ENCODE measurements at places on chromosomes 16 and 17. TPM values are rescaled to one million over a fixed set of nuclear protein-coding genes. Genes with fewer than 3 reads are reported as not detected.

DNA sequence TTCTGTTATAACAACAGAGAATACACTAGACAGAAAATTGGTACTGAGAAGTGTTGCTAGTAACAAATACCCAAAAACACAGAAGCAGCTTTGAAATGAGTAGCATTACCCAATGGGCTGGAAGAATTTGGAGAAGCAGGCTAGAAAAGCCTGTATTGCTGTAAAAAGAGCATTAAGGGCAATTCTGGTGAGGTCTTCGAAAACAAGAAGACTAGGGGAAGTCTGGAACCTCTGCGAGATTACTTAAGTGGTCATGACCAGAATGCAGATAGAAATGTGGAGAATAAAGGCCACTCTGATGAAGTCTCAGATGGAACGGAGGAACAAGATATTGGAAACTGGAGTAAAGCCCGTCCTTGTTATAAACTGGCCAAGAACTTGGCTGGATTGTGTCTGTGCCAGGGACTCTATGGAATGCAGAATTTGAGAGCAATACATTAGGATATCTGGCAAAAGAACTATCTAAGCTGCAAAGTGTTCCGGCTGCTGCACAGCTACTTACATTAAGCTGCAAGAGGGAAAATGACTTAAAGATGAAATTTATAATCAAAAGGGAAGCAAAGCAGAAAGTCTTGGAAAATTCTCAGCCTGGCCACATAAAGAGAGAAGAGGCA lies 44.9 kb upstream of the PEMT start:
- DNase-seq = no peak
- H3K36me3 ChIP-seq = no peaks in the 10 kb centered on the region
- no peak overlapping the region for H3K27ac ChIP-seq
- H3K27me3 ChIP-seq = no peaks in the 10 kb centered on the region
- H3K4me1 ChIP-seq = no peaks in the 10 kb centered on the region

GRCh38 chr17:49638818-49639217 lies 39.1 kb downstream of the SPOP start:
- H3K27ac ChIP-seq = no peak overlapping the region
- H3K36me3 ChIP-seq = peaks cover 6% of the 10 kb centered on the region
- peaks cover 2% of the 10 kb centered on the region for H3K4me1 ChIP-seq
- no peak for DNase-seq
- no peak overlapping the region for H3K4me3 ChIP-seq
- H3K27me3 ChIP-seq = no peaks in the 10 kb centered on the region

The RHBDL1 gene
- 6.0 TPM for total RNA-seq

The SLC22A31 gene
- 1.7 TPM for total RNA-seq

The GPRC5C gene
- 44.2 TPM for total RNA-seq

DNA sequence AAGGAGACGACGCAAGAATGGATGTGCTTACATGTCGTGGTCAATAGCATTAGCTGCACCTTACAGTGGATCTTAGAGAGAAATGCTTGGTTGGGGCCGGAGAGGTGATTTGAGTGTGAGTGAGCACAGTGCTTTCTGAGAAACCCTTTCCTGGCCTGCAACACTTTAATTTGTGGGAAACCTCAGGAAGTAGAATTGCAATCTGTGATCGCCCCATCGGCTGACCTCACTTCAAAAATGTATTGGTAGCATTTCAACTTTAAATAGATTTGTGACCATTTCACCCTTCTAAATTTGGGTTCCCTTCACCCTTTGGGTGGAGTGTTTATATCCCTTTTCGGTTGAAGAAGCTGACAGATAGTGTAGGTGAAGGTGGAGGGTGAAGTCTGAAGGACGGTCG lies 13.2 kb downstream of the PRKCB start:
- DNase-seq = no peak
- H3K27me3 ChIP-seq = peaks cover 83% of the 10 kb centered on the region
- no peak overlapping the region for H3K4me3 ChIP-seq
- H3K4me1 ChIP-seq = no peaks in the 10 kb centered on the region
- no peaks in the 10 kb centered on the region for H3K36me3 ChIP-seq
- no peak overlapping the region for H3K27ac ChIP-seq

- no peak for DNase-seq
- H3K27me3 ChIP-seq = peaks cover 44% of the 10 kb centered on the region
- no peak overlapping the region for H3K4me3 ChIP-seq
Measured at GRCh38 chr17:56031636-56032035, 121.6 kb upstream of the ANKFN1 start.

GRCh38 chr17:42522263-42522790 lies 13.7 kb upstream of the NAGLU start:
- peak overlapping the region; percentile 99 for H3K27ac ChIP-seq
- peaks cover 71% of the 10 kb centered on the region for H3K4me1 ChIP-seq
- H3K36me3 ChIP-seq = peaks cover 10% of the 10 kb centered on the region
- DNase-seq = no peak
- H3K4me3 ChIP-seq = no peak overlapping the region
- H3K27me3 ChIP-seq = no peaks in the 10 kb centered on the region

GRCh38 chr17:82998637-82999036 lies 80.8 kb upstream of the METRNL start:
- DNase-seq = no peak
- no peaks in the 10 kb centered on the region for H3K27me3 ChIP-seq
- H3K36me3 ChIP-seq = peaks cover 56% of the 10 kb centered on the region
- no peaks in the 10 kb centered on the region for H3K4me1 ChIP-seq

GRCh38 chr16:85261204-85261603 lies 148.9 kb upstream of the CIBAR2 start:
- H3K27ac ChIP-seq = no peak overlapping the region
- peaks cover 3% of the 10 kb centered on the region for H3K27me3 ChIP-seq
- no peaks in the 10 kb centered on the region for H3K36me3 ChIP-seq
- H3K4me3 ChIP-seq = no peak overlapping the region
- H3K4me1 ChIP-seq = peaks cover 22% of the 10 kb centered on the region

The KRT24 gene
- total RNA-seq = not detected

- H3K4me3 ChIP-seq = peak overlapping the region; percentile 86
- H3K4me1 ChIP-seq = peaks cover 53% of the 10 kb centered on the region
- H3K27me3 ChIP-seq = peaks cover 3% of the 10 kb centered on the region
- H3K27ac ChIP-seq = peak overlapping the region; percentile 92
- peaks cover 40% of the 10 kb centered on the region for H3K36me3 ChIP-seq
Measured at GRCh38 chr17:61402978-61403800, 3.5 kb downstream of the TBX2 start.

- H3K36me3 ChIP-seq = no peaks in the 10 kb centered on the region
- no peak overlapping the region for H3K4me3 ChIP-seq
- no peak for DNase-seq
- no peak overlapping the region for H3K27ac ChIP-seq
- H3K4me1 ChIP-seq = no peaks in the 10 kb centered on the region
Measured at GRCh38 chr17:33152783-33153182, 140.3 kb downstream of the ASIC2 start.

- H3K4me3 ChIP-seq = peak overlapping the region; percentile 59
- H3K27me3 ChIP-seq = peaks cover 86% of the 10 kb centered on the region
- H3K36me3 ChIP-seq = no peaks in the 10 kb centered on the region
- H3K27ac ChIP-seq = no peak overlapping the region
Measured at GRCh38 chr17:14297161-14297851, 3.6 kb upstream of the HS3ST3B1 start.

DNA sequence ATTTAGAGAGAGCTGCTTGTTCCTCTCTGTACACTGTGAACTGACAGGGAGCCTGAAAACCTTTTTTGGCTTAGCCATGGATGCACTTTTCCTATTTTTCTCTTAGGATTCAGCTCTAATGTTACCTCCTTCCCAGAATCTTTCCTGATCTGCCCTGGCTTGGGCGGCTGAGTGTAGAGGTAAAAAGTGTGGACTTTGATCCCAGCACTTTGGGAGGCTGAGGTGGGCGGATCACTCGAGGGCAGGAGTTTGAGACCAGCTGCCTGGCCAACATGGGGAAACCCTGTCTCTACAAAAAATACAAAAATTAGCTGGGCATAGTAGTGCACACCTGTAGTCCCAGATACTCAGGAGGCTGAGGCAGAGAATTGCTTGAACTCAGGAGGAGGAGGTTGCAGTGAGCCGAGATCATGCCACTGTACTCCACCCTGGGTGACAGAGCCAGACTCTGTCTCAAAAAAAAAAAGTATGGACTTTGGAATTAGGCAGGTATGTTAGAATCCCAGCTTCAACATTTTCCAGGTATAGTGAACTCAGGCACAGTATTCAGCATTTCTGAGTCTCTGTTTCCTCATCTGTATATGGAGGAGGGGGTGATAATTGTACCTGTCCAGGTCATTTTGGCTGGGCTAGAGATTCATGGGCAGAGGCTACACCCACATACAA lies 212.5 kb upstream of the EEF2KMT start:
- H3K4me1 ChIP-seq = no peaks in the 10 kb centered on the region
- H3K4me3 ChIP-seq = no peak overlapping the region
- no peak for DNase-seq
- H3K27me3 ChIP-seq = peaks cover 4% of the 10 kb centered on the region
- H3K36me3 ChIP-seq = no peaks in the 10 kb centered on the region

DNA sequence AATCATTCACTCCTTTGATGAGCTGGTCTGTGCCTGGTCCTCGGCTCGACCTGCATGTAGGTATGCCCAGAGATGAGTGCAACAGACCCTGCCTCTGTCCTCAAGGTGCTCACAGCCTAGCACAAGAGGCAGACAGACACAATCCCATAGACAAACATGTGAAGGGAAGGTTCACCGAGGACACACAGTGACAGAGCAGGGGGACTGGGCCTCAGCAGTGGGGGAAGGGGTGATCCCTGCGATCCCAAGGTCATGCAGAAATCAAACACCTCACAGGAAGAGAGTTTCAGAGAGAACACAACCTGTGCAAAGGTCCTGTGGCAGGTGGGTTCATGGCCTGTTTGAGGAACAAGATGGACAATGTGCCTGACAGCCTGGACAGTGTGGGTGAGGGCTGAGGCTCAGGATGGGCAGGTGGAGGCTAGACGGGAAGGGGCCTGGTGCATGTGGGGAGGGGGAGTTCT lies 4.2 kb upstream of the VASN start:
- no peaks in the 10 kb centered on the region for H3K27me3 ChIP-seq
- no peak overlapping the region for H3K4me3 ChIP-seq
- peaks cover 8% of the 10 kb centered on the region for H3K4me1 ChIP-seq
- H3K27ac ChIP-seq = no peak overlapping the region
- no peak for DNase-seq

The SPNS3 gene
- not detected for total RNA-seq

DNA sequence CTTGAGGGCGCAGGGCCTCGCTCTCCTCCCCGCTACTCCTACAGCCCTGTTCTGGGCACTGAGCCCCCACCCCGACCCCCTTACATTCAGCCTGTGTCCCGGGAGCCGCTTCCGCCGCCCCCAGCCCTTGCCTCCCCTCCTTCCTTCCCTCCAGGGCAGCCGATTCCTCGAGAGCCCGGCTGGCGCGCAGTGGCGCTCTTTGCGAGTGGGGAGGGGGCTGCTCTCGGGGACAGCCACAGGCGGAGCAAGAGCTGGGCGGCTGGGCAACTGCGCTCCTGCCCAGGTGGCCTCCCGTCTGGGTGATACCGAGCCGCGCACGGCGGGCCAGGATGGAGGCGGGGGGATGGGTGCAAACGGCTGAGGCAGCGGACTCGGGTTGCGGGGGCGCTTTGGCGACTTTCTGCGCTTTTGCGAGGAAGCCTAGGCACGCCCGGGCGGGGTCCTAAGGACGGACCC lies 1.2 kb downstream of the MMP15 start:
- H3K36me3 ChIP-seq = no peaks in the 10 kb centered on the region
- H3K4me1 ChIP-seq = peaks cover 37% of the 10 kb centered on the region
- DNase-seq = peak; percentile 57
- H3K27ac ChIP-seq = no peak overlapping the region
- peaks cover 8% of the 10 kb centered on the region for H3K27me3 ChIP-seq

GRCh38 chr16:69294051-69294450 lies 17.1 kb upstream of the VPS4A start:
- no peak for DNase-seq
- no peaks in the 10 kb centered on the region for H3K4me1 ChIP-seq
- peaks cover 8% of the 10 kb centered on the region for H3K36me3 ChIP-seq

The ANKRD40 gene
- 38.8 TPM for total RNA-seq

GRCh38 chr16:27840311-27841060 lies 223.0 kb downstream of the GSG1L start:
- no peak overlapping the region for H3K4me3 ChIP-seq
- H3K4me1 ChIP-seq = no peaks in the 10 kb centered on the region
- no peak overlapping the region for H3K27ac ChIP-seq
- DNase-seq = no peak

DNA sequence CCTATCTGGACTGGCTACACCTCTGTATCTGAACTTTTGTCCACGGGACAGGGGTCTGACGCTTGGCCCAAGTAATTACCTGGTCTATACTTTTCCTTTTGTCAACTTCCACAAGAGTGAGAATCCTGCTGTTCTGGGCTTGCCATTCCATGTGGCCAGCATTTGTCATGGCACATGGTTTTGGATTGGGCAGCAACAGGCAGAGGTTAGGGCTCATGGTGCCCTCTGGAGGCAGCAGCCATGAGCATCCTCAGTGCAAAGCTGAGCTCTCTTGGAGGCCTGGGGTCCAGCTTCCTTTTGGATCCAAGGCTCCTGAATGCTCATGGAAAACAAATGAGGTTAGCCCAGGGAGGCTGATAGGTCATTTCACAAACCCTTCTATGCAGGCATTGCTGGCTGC lies 7.5 kb upstream of the EDC4 start:
- no peaks in the 10 kb centered on the region for H3K4me1 ChIP-seq
- DNase-seq = no peak
- H3K36me3 ChIP-seq = peaks cover 7% of the 10 kb centered on the region
- H3K4me3 ChIP-seq = no peak overlapping the region

The DPEP2 gene
- not detected for total RNA-seq

GRCh38 chr17:66934040-66934439 lies 30.5 kb upstream of the CACNG4 start:
- H3K36me3 ChIP-seq = no peaks in the 10 kb centered on the region
- H3K4me1 ChIP-seq = no peaks in the 10 kb centered on the region
- DNase-seq = no peak
- no peak overlapping the region for H3K4me3 ChIP-seq
- H3K27ac ChIP-seq = no peak overlapping the region

DNA sequence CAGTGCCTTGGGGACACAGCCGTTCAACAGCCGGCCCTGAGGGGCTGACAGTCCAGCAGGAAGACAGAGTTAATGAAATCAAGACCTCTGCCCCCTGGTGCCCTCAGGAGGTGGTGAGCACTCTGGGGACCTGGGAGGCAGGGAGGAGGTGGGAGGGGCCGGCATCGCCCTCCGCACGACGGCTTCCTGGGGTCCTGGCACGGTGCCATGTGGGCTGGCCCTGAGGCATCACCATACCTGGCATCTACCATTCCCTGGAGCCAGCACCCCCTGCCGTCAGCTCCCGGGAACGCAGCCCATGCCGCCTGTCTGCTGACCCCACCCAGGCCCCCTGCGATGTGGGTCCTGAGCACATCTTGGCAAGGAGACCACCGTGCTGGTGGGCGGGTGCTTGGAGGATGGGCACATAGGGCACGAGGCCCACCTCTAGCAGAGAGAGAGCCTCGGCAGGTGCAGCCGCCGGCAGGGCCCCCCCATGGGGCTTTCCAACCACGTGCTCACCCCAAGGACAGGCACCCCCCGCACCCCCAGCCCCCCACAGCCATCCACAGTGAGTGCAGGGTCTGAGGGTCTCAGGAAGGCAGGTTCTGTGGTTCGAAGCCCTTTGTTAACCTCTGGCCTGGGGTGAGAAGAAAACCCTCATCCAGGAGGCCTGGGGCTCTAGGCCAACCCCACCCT lies 52.5 kb downstream of the ZFPM1 start:
- H3K27me3 ChIP-seq = no peaks in the 10 kb centered on the region
- peaks cover 2% of the 10 kb centered on the region for H3K36me3 ChIP-seq
- H3K4me1 ChIP-seq = peaks cover 26% of the 10 kb centered on the region
- peak; percentile 81 for DNase-seq
- H3K4me3 ChIP-seq = no peak overlapping the region
- H3K27ac ChIP-seq = no peak overlapping the region

Data from mesothelial cell of epicardium (in vitro differentiated cells).